ENCODE measurements at places on chromosomes 1 and 21. TPM values are rescaled to one million over a fixed set of nuclear protein-coding genes. Genes with fewer than 3 reads are reported as not detected.

The MTARC1 gene
- not detected for total RNA-seq

The TBX19 gene
- not detected for total RNA-seq

The VANGL2 gene
- 2.1 TPM for total RNA-seq

The TFF3 gene
- not detected for total RNA-seq

The IGSF9 gene
- total RNA-seq: 1.2 TPM

The LCE3D gene
- total RNA-seq: not detected

The DENND2C gene
- 0.21 TPM for total RNA-seq

The CFAP74 gene
- total RNA-seq: not detected

The SPATA45 gene
- total RNA-seq: not detected

GRCh38 chr1:20342294-20343148 lies 51.8 kb downstream of the VWA5B1 start:
- no peak for DNase-seq

GRCh38 chr1:42518908-42519307 lies 55.8 kb downstream of the CCDC30 start:
- DNase-seq: no peak

GRCh38 chr1:81499487-81499886 lies 301.2 kb upstream of the ADGRL2 start:
- no peak for DNase-seq

DNA sequence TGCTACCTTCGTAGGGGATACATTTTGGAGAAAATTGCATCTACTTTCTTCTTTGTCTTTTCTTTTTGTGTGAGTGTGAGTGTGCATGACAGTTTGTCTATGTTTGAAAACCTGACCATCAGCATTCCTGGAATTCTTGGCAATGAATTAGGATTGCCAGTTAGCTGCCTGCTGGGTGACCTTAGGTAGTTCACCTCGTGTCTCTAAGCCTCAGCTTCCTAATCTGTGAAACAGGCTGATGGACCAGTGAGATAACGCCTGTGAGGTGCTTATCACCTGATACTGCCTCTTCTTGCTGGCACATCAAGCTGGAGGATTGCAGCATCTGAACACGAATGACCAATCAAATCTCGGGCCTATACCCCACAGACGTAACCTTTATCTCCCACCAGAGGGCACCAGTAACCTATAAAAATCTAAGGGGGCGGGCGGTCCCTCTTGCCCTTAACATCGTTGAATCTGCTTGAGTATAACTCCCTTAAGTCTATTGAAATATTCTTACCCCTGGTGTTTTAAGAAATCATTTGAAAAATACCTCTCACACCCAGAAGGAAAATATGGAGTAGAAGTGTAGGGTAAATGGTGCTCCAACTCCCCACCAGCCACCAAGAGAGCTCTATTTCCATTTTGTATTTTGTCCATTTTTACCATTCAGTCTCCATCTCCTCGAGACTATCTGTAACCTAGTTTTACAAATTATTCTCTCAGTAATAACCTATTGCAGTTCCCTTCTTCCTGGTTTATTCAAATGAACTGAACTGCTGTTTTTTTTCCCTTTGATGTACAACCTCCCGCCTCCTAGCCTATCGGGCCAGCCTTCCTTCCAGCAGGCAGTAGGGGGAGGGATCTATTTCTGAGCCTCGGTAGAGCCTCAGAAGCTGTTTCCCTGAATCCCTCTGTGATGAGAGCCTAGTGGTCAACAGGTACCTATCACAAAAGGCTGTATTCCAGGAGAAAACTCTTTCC lies 49.7 kb downstream of the MDM4 start:
- DNase-seq: peak; percentile 72

- no peak for DNase-seq
Observed at GRCh38 chr1:100583827-100584226, 45.9 kb downstream of the GPR88 start.

DNA sequence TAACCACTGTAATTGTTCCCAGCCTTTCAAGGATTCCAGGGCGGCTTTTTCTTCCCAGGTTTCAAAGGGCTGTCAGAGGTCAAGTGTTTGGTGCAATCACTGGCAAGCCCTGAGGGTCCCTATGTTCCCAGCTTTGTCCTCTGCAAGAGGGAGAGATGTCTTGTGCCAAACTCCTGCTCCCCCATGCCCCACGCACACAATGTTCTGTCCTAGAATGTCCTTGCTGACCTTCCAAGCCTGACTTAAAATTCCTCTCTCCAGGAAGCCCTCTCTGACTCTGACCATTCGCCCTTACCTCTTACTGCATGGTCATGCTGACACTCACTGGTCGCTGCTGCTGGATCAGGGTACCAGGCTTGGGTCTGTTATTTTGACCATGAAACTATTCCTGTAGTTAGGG lies 152.5 kb upstream of the KCND3 start:
- no peak for DNase-seq

DNA sequence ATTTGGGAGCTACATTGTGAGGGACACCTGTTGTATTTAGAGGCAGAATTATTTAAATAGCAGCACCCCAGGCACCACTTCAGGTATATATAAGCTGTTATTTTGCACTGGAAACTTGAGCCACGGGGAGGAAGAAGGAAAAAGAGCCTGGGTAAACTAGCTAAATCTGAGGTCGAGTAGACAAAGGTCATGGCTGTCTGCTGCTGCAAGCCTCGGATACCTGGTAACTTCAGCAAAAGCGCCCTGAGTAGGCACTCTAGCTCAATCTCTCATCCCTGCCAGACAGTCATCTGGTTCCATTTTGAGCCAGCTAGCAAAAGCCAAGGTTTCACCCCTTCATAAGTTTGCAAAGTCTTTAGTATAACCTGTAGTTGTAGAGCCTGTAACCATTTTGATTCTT lies 101.9 kb upstream of the ZNF644 start:
- no peak for DNase-seq

- DNase-seq: no peak
Observed at GRCh38 chr1:220315070-220315839, 43.0 kb upstream of the RAB3GAP2 start.

- DNase-seq: no peak
Observed at GRCh38 chr1:210758761-210759160, 375.2 kb downstream of the KCNH1 start.

GRCh38 chr1:240644732-240645131 lies 32.8 kb upstream of the GREM2 start:
- no peak for DNase-seq

- DNase-seq: peak; percentile 66
Observed at GRCh38 chr1:232952514-232953499, 2.4 kb downstream of the NTPCR start.

DNA sequence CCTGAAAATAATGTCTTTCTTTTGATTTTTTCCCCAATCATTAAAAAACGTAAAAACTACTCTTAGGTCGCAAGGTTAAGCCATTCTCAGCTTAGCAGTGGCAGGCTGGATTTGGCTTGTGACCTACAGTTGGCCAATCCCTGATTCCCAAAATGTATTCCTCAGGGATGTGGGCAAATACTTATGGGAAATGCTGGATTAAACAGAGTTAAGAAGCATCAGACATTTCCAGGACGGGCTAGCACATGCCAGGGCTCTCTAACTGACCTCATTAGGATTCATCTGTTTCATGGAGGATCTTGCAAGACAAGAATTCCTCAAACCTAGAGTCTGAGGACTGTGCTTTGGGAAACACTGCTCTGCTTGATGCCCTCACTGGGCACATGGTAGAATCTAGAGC lies 982 bp upstream of the IL24 start:
- DNase-seq: no peak

DNA sequence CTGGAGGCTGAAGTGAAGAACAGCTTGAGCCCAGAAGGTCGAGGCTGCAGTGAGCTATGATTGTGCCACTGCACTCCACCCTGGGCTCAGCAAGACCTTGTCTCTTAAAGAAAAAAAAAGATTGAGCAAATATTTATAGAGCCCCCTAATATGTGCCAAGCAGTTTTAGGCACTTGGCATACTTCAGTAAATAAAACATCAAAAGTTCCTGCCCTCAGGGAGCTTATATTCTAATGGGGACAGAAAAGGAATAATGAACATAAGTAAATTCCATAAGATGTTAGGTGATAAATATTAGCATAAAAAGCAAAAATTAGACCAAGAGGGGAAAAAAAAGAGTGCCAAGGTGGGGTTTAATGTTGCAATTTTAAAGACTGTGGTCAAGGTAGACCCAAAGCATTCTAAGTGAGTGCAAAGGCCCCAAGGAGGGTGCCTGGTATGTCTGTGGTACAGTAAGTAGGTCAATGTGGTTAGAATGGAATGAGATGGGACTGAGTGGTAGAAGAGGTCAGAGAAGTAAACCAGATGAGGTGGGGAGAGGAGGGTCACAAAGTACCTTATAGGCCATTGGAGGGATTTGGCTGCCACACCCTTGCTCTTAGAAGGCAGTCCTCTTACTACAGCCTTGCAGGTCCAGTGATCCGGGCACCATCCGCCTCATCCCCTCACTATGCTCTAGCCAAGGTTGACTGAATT lies 2.2 kb upstream of the TOE1 start:
- DNase-seq: peak; percentile 10

GRCh38 chr1:5911157-5911556 lies 81.1 kb downstream of the NPHP4 start:
- no peak for DNase-seq

DNA sequence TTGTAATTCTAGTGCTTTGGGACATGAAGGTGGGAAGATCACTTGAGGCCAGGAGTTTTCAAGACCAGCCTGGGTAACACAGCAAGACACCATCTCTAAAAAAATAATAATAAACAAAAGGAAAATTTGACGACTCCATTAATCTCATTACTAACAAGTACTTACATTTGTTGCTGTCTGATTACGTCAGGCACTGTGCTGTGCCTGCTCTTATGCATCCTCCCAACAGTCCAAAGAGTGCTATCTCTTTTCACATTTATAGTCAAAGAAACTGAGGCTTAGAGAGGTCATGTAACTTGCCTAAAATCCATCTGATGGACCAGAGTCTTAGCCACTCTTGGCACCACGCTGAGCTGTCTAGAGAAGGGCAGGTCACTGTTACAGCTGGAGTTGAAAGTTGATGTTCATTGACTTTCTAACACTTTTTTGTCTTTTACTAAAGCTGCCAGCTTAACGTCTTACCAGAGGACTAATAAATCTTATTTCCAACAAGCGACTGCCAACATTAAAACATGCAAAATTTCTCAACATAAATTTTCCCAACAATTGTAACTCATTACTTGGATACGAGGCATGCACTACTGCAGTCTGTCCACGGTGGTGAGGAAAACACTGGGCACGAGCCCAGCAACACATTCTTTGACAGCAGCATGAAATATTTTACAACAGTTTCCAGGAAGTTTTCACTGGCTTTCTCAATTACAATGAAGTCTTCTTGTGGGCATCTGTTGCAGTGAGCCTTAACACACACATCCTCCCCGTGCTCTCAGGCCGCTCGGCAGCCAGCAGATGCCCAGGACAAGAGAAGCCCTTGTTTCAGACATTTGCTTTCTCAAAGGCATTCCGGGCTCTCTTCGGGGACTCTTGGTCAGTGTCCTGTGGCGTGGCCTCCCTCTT lies 262.9 kb upstream of the PROX1 start:
- peak; percentile 33 for DNase-seq

GRCh38 chr21:41247561-41248545 lies 68.7 kb upstream of the FAM3B start:
- DNase-seq: no peak

DNA sequence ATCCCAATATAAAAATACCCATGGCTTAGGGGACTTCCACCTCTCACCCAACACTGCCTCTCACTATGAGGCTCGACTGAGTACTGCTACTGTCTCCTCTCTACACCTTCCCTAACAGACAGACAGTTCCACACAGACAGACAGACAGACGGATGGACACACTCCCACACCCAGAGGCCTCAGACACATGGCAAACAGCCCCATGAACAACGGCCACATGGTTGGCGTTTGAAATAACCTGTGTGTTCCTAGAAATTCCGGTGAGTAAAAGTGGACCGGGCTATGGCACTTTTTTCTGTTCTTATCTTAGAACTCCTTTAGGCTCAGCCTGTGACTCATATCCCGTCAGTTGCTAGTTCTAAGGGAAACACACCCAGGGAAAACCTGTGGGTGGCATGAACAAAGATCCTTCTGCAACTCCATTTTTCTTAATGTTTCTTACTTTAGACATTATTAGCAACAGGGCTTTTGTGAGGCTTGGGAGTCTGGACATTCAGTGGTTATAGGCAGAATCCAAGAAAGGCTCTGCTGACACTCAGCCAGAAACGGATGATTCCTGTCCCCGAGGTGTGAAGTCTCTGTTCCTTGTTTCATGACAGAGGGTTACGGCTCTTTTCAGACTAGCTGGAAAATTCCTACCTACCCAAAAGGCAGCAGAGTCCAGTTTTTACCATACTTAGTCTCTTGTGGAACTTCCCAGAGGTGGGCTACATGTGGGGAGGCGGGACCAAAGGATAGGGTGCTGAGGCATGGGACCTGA lies 90.5 kb upstream of the TLR5 start:
- peak; percentile 91 for DNase-seq

DNA sequence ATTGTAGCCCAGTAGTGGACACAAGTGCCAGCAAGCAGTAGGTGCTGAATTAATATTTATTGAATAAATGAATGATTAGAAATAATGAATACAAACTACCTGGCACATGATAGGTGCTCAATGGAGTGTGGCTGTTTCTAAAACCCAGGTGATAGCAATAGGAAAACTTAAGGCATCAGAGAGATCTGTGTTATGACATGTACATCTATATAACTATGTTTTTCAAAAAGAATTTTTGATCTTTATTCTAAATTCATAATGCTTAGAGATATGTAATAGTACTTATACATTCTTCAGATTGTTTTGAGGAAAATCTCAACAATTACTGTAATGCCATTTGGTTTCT lies 5.0 kb downstream of the GADD45A start:
- no peak for DNase-seq

DNA sequence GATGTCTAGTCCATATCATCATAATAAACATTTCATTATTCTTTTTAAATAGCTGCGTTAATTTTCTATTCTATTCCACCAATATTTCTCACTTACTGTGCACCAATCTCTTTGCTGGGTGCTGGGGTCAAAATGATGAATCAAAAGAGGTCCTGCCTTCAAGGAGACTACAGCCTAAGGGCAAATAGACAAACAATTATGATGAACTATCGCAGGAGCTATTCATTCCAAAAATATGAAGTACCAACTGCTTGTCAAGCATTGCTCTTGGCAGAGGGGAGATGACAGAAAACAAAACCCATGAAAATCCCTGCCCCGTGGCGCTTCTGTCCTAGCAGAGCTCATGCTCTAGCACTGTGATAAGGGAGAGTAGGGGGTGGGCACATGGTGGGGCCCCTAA lies 28.8 kb upstream of the SLC26A9 start:
- DNase-seq: no peak
